ENCODE measurements at places on chromosomes 5 and 9. TPM values are rescaled to one million over a fixed set of nuclear protein-coding genes. Genes with fewer than 3 reads are reported as not detected.

- no peak for DNase-seq
These were observed 495.8 kb upstream of the RORB start for GRCh38 chr9:74001382-74001781.

DNA sequence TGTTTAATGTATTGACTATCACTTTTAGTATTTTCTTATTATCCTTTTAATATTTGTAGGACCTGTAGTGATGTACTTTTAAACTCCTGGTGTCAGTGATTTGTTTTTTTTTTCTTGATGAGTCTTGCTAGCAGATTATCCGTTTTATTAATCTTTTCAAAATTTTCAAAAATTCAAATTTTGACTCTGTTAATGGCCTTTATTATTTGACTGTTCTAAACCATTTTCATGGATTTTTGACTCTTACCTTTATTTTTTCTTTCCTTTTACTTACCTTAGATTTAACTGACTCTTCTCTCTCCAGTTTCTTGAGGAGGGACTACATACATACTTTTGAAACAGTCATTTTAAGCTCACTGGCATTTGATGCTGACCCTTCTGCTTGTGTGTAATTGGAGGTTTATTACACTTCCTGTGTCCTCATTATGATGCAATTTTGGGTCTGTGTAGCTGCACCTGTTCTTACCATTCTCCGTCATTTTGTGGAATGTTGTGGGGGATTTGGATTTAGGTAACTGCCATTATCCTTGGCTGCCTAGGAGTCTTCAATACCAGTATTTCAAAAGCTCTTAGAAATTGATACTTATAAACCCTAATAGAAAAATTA lies 32.0 kb upstream of the EXOC3 start:
- no peak for DNase-seq

GRCh38 chr5:103505581-103506305 lies 56.8 kb downstream of the NUDT12 start:
- no peak for DNase-seq

GRCh38 chr9:37289631-37290030 lies 132.9 kb upstream of the GRHPR start:
- DNase-seq = no peak

GRCh38 chr5:3845230-3845629 lies 249.6 kb downstream of the IRX1 start:
- DNase-seq = no peak

DNA sequence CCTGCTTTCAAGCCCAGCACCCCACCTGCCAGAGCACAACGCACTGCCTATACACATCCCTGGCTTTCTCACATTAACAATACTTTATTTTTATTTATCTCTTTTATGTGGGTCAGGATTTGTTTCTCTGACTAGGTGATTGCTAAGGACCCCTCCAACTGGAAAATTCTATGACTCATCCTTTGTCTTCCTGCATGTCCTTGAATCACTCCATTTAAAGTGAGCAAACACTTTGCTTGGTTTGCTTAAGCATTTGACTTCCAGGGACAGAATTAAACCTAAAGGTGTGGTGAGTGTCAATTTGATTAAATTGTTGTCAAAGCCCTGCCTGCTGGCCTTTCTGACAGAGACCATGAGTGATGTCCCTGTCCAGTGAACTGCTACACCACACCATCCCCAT lies 536.5 kb upstream of the BRINP1 start:
- no peak for DNase-seq

DNA sequence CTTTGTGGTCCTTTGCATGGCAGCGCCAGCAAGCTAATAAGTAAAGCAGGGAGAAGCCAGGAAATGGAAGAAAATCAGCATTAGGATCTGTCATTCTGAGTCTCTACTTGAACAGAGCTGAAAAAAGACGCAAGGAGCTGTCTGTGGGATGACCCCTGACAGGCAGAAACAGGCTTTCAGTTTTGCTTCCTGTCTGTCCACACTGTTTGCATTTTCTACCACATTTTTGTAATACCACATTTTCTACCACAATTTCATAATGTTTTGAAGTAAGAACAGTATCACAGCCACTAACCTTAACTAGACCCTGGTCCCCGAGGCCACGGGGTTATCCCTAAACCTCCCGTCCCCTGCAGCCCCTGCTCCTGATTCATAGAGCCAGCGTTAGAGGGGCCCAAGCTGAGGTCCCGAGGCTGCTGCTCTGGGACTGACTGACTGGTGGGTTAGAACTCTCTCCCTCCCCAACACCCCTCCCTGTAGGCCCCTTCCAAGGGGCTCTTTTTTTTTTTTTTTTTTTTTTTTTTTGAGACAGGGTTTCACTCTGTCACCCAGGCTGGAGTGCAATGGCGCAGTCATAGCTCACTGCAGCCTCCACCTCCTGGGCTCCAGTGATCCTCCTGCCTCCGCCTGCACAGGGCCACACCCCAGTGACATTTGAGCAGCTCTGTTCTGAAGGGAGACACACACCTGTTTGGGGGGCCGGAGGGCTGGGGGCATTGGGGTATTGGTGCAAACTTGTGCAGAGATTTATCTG lies 4.0 kb upstream of the CLIC3 start:
- DNase-seq = no peak

- DNase-seq = no peak
These were observed 1703.8 kb downstream of the MAT2B start for GRCh38 chr5:165209101-165209727.

DNA sequence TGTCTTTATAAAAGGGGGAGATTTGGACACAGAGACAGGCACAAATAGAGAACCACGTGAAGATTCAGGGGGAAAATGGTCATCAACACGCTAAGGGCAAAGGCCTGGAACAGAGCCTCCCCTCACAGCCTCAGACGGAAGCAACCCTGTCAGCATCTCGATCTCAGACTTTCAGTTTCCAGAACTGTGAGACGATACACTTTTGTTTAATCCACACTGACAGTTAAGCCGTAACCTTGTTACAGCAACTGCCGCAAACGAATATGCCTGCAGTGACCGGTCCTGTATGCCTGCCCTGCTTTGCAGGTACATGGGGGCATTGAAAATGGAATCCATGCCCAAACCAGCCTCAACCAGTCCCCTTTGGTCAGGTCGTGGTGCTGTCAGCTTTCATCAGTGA lies 139.5 kb downstream of the ATPSCKMT start:
- no peak for DNase-seq

DNA sequence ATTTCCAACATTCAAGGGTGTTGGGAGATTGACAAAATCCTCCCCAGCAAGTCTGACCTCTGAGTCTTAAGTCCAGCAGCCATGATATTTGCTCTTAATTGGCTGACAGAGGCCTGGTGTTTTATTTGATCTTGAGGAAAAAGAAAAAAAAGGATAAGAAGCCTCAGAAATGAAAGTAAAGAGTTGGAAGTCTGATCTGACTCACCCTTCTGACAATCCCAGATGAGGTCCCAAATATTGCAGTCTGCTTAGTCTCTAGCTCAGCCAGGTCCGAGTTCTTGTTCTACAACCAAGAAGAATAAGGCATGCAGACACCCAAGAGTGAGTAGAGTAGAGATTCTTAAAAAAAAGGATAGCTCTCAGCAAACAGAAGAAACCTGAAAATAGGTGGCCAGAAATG lies 632.5 kb upstream of the ST8SIA4 start:
- DNase-seq = no peak

DNA sequence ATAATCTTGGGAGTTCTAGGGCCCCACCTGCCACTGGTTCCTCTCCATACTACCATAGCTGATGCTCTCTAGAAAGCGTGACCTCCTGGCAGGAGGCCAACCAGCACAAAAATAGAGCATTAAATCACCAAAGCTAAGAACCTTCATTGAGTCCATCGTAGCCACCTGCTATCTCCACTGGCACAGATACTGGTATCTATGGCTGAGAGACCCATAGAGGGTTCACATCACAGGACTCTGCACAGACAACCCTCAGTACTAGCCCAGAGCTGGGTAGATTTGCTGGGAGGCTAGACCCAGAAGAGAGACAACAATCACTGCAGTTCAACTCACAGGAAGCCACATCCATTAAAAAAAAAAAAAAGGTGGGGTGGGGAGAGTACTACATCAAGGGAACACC lies 509.1 kb downstream of the DTWD2 start:
- DNase-seq = no peak

GRCh38 chr5:134115806-134116175 lies 1.3 kb downstream of the TCF7 start:
- DNase-seq = no peak

GRCh38 chr5:148104226-148104625 lies 40.4 kb downstream of the SPINK5 start:
- DNase-seq = no peak

GRCh38 chr9:133873009-133873408 lies 119.1 kb downstream of the VAV2 start:
- DNase-seq = no peak

DNA sequence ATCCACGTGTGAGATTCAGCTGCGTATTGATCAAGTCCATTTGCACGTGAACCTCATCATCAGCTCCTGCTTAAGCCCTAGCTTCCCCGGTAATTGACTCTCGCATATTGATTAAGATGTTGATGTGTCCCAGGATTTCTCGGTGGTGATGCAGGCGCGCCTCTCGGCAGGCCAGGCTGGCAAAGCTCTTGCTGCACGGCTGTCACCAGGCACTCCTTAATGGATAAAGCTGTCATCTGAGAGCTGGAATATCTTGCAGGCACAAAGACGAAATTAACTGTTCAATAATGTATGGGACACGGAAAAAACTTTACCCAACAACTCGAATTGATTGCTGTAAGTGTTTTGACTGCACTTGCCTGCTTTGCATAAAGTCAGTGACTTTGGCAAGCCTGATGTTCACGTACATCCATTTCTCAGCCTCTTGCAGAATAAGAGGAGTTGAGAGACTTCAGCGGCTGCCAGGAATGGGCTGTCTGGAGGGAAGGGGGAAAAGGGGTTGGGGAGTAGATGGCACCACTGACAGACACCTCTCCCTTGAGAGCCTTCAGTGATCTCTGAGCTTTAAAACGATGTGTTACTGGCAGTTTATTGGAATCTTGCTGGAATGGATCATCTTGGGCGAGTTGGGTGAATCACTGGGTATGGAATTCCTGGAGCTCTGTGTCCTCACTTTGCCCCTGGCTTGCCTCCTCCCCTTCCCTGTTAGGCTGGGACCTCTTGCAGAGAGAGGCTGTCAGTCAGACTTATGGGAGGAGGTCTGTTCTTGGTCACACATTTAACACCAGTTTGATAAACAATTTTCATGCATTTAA lies 650.3 kb downstream of the CCDC171 start:
- DNase-seq = no peak

- DNase-seq = no peak
These were observed 4.6 kb downstream of the LMAN2 start for GRCh38 chr5:177346820-177347219.

DNA sequence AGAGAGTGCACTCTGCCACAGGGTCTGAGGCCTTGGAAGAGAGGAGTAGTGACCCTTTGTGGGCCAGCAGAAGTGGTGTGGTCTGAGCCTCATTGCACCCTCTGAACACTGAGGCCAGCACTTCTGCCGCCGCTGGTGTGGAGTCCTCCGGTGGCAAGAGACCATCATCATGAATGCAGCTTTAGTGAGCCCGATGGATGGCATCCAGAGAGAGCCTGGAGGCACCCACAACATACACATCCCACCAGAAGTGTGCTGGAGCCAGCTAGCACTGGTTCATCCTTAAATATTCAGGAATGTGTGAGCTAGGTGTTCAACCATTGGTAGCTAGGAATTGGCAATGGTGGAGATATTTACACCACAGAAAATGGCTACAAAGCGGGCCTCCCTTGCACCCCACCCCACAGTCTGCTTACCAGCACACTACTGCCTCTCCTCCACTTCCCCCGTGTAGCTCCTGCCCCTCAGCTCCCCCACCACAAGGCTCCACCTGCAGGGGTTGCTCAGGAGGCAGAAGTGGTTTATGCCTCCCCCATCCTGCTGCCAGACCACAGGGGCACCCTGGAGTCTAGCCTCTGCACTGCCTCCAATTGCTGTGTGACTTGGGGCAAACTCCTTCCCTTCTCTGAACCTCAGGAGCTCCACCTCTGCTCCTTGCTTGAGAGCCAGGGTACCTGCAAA lies 16.4 kb downstream of the SLC6A7 start:
- no peak for DNase-seq

GRCh38 chr9:92350740-92351133 lies 25.0 kb downstream of the CENPP start:
- DNase-seq = no peak

GRCh38 chr5:129322968-129323367 lies 137.1 kb upstream of the ADAMTS19 start:
- DNase-seq = no peak

- no peak for DNase-seq
These were observed 1.2 kb upstream of the BTF3 start for GRCh38 chr5:73496984-73497457.

DNA sequence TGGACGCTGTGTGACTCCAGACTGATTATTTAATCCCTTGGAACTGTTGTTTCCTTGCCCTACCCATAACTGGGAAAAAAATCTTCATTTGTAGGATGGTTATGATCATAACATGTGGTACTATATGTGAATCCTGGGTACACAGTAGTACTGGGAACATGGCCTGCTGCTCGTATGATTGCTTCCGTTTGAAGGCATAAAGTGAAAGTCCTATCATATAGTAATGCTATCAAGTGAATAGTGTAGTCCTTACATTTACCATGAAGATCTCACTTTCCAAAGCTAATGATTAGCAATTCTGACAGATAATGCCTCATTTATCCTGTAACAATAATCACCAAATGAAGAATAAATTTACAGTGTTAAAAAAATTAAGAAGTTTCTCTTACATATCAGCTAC lies 53.2 kb downstream of the MEF2C start:
- DNase-seq = no peak

DNA sequence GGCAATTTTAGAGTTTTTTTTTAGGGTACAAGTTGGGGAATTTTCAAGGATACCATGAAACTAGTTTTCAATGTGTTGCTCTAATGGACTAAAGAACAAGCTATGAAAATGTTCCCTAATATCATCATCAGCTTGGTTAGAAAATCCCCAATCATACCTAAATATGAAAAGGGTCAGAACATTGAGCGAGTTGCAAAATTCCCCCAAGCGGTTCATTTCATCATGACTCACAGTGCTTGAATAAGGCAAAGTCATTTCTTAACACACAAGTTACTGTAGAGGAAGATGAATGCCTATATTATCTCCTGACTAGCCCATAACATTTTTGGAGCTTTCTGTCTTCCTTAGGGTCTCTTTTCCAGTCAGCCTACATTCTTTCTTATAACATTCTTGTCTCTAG lies 62.7 kb downstream of the ST8SIA4 start:
- no peak for DNase-seq

The PLEKHG4B gene
- not detected for total RNA-seq

The ZFP37 gene
- total RNA-seq = 5.2 TPM

The DCANP1 gene
- total RNA-seq = not detected

The PCDHB15 gene
- total RNA-seq = 3.3 TPM

The MLANA gene
- total RNA-seq = not detected

The SMIM27 gene
- total RNA-seq = 5.6 TPM

Data from breast epithelium (tissue), 4 donors.